ENCODE measurements at places on chromosomes 16 and 17. TPM values are rescaled to one million over a fixed set of nuclear protein-coding genes. Genes with fewer than 3 reads are reported as not detected.

Gene MAF
- 17.2 TPM for total RNA-seq

Gene MYH4
- under 0.01 TPM for total RNA-seq

Gene ZNF423
- 16.7 TPM for total RNA-seq

Gene TMC8
- total RNA-seq = 7.8 TPM

Gene ADCY9
- 8.9 TPM for total RNA-seq

Gene C16orf46
- total RNA-seq = not detected

Gene EMP2
- 42.8 TPM for total RNA-seq

Gene AGRP
- not detected for total RNA-seq

Gene TIMP2
- total RNA-seq = 39.7 TPM

Gene NTN1
- total RNA-seq = 6.8 TPM

Gene HOXB7
- 1.0 TPM for total RNA-seq

Gene GPRC5C
- total RNA-seq = 44.4 TPM

Gene CES3
- total RNA-seq = 0.52 TPM

Gene TM4SF5
- not detected for total RNA-seq

Gene GALNS
- 9.9 TPM for total RNA-seq

Gene HS3ST6
- not detected for total RNA-seq

Gene RBFOX1
- 26.1 TPM for total RNA-seq

Gene KRT31
- 3.1 TPM for total RNA-seq

Gene C16orf86
- 3.1 TPM for total RNA-seq

Gene SLC7A6OS
- 11.0 TPM for total RNA-seq

Gene IKZF3
- total RNA-seq = 0.52 TPM

Gene C16orf96
- 0.52 TPM for total RNA-seq

Gene SAMD14
- 1.0 TPM for total RNA-seq

Gene NARF
- total RNA-seq = 21.9 TPM

Gene CLEC10A
- 1.6 TPM for total RNA-seq

Gene ASGR1
- 1.0 TPM for total RNA-seq

Gene TTYH2
- total RNA-seq = 34.4 TPM

Gene EPN2
- 18.3 TPM for total RNA-seq

Gene GLIS2
- total RNA-seq = 4.2 TPM

Gene NHLRC4
- 1.6 TPM for total RNA-seq

Gene SULT1A1
- total RNA-seq = 2.6 TPM

Gene UNKL
- 3.7 TPM for total RNA-seq

Gene NPTX1
- 1.0 TPM for total RNA-seq

Gene TRIM37
- total RNA-seq = 22.4 TPM

Gene MMP28
- 4.2 TPM for total RNA-seq

Gene RABEP2
- total RNA-seq = 11.0 TPM

Gene SYNGR3
- 0.52 TPM for total RNA-seq

Gene TLCD2
- 2.1 TPM for total RNA-seq

Gene DOC2A
- total RNA-seq = 0.52 TPM

Gene TBC1D28
- not detected for total RNA-seq

Gene MLYCD
- total RNA-seq = 3.1 TPM

Gene SLC5A11
- not detected for total RNA-seq
